ENCODE measurements at places on chromosomes 2 and 18.

DNA sequence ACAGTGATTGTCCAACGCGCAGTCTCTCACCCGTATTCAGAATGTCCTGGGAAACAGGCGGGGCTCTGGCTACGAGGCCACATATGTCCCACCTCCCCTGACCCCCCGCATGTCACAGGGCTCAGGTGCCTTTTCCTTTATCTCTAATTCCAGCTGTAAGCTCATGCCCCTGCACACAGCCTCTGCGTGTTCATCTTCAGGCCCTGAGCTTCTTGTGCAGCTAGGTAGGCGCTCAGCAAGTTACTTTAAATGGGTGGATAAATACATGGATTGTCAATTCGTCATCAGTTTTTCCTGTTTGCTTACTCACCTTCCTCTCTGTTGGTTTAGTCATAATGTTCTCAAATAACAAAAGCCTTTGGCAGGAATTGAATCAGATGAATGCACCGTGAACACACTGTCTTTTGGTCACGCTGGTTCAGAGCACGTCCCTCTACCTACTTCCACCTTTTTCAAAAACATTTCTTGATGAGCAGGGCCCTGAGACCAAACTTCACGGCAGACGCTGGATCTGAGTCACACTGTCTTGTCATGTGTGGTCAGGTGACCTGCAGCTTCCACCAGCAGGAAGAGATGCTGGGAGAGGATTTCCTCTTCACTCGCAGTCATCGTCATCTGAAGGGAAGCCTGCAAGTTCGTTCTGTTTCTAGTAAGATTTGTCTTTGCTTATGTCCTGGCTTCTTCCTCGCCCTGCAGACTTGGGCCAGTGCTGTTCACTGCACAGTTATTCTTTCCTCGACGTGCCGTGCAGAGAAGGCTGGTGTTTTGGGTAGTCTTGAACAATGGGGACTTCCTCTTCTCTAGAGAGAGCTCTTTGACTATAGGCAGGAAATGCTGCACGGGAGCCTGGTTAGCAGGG is 138.1 kb downstream of the PTGR3 start:
- H3K27ac ChIP-seq, result peak overlapping the region; percentile 41
- H3K4me3 ChIP-seq, result peak overlapping the region; percentile 46
- DNase-seq, result peak; percentile 89
- H3K36me3 ChIP-seq, result no peaks in the 10 kb centered on the region

DNA sequence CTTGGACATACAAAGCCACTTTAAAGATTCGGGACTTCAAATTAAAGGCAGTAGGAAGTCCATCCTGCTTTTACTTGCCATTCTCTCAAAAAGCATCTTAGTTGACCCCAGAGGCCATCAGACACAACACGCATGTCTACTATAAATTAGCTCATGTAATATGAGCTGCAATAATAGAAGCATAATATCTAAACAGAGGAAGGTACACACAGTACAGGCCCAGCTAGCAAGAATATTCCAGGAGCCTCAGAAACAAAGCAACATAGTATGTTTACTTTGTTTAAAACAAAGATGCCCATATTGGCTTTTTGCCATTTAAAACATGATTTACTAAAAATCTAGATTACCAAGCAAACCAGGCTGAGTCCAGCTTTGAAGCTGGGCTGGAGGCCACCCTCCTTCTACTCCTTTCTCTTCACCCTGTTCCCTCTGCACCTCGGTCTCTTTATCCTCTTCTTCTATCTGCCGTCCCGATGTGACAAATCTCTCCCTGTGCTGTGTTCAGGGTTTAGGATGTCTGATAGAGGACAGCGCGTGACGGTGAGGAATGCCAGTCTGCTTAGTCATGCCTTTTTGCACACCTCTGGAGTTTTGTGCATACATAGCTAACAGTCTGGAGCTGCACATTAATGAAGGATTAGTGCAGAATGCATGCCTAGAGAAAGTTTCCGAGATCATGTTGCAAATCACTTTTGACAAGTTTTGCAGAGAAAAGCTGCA is 28.2 kb downstream of the DTNA start:
- H3K4me1 ChIP-seq, result peaks cover 6% of the 10 kb centered on the region
- no peak overlapping the region for H3K4me3 ChIP-seq
- no peaks in the 10 kb centered on the region for H3K36me3 ChIP-seq
- H3K27ac ChIP-seq, result no peak overlapping the region
- no peaks in the 10 kb centered on the region for H3K27me3 ChIP-seq

GRCh38 chr2:19540739-19541525 is 182.5 kb upstream of the OSR1 start:
- H3K27ac ChIP-seq, result peak overlapping the region; percentile 59
- H3K36me3 ChIP-seq, result no peaks in the 10 kb centered on the region
- DNase-seq, result peak; percentile 95
- no peaks in the 10 kb centered on the region for H3K27me3 ChIP-seq

DNA sequence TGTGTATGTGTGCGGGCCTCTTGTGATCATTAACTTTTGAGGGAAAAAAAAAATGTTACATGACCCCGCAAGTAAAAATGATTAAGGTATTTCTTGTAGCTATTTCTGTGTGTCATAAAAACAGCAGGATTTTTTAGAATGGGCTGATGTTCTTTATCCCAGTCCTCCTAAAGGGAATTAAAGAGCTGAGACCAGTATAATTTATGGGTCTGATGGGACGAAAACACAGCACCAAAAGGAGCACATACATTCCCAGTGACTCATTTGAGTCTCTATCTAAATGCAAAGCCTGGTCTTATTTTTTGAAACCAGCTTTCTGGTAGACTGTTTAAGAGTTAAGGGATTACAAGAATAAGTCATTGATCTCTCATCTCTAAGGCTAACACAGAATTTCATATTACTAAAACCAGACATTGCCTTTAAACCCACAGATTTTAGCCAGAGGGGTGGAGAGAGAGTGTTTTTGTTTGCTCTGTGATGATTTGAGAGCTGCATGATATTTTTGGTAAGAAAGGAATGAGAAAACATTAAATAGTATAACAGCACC is 342.3 kb upstream of the EPHA4 start:
- H3K36me3 ChIP-seq, result no peaks in the 10 kb centered on the region
- H3K4me1 ChIP-seq, result no peaks in the 10 kb centered on the region
- no peak for DNase-seq
- no peak overlapping the region for H3K4me3 ChIP-seq
- no peak overlapping the region for H3K27ac ChIP-seq
- H3K27me3 ChIP-seq, result no peaks in the 10 kb centered on the region

DNA sequence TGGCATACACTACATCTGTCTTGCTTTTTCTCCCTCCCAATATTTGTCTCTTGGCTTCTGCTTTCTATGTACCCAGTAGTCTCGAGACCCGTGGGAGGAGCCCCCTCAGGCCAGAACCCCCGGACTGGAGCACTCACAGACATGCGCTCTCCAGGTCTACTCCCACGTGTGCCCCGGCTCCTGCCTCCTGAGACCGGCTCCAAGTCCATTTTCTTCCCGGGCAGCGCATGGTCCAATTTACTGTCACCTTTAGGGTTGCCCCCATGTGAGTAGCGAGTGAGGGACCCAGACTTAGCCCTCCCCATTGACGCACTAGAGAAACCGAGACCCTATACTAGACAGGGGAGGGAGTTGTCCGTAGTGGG is 11.8 kb upstream of the TEX51 start:
- H3K4me1 ChIP-seq, result no peaks in the 10 kb centered on the region
- H3K36me3 ChIP-seq, result no peaks in the 10 kb centered on the region
- no peak overlapping the region for H3K27ac ChIP-seq
- peaks cover 7% of the 10 kb centered on the region for H3K27me3 ChIP-seq
- DNase-seq, result no peak

GRCh38 chr18:36176711-36177110 is 10.6 kb upstream of the MOCOS start:
- no peak overlapping the region for H3K4me3 ChIP-seq
- peaks cover 33% of the 10 kb centered on the region for H3K36me3 ChIP-seq
- no peak overlapping the region for H3K27ac ChIP-seq
- H3K4me1 ChIP-seq, result peaks cover 6% of the 10 kb centered on the region
- DNase-seq, result peak; percentile 17

- no peaks in the 10 kb centered on the region for H3K27me3 ChIP-seq
- H3K4me3 ChIP-seq, result no peak overlapping the region
- no peak overlapping the region for H3K27ac ChIP-seq
- H3K4me1 ChIP-seq, result peaks cover 5% of the 10 kb centered on the region
- no peaks in the 10 kb centered on the region for H3K36me3 ChIP-seq
- peak; percentile 68 for DNase-seq
These were observed 355.9 kb downstream of the PIK3C3 start for GRCh38 chr18:42310956-42311355.

DNA sequence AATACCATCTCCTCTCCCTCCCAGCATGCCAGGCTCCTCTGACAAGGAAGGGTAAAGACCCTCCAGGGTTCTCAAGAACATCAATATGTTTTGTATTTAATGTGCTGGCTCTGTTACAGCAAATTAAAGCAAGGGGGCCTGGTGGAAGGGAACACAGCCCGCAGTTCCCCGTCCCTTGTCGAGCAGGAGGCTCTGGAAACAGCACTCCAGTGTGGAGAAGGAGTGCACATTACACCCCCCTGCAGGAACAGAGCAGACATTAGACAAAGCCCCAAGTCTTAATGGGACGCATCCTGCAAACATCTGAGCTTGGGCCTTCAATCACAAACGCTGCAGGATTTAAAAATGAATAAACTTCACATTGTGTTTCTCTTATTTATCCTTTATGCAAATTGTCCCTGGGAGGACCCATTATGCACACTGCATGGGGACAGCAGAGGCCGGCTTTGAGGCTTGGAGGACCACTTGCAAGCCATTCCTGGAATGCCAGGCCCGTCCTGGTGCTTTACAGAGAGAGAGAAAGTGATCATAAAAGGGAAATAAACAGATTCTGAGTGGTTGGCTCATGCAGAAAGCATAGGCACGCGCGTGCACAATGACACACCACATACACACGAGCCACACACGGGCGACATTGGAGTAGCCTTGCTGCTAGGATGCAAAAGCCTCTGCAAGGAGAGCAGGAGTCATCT is 328.7 kb downstream of the SMAD2 start:
- H3K27ac ChIP-seq, result no peak overlapping the region
- no peaks in the 10 kb centered on the region for H3K4me1 ChIP-seq
- no peak for DNase-seq

DNA sequence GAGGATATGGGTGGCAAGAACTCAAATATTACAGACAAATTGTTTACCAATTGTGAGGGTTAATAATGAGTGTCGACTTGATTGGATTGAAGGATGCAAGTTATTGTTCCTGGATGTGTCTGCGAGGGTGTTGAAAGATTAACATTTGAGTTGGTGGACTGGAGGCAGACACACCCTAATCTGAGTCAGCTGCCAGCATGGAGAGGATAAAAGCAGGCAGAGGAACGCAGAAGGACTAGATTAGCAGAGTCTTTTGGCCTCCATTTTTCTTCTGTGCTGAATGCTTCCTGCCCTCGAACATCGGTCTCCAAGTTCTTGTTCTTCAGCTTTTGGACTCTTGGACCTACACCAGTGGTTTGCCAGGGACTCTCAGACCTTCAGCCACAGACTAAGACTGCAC is 1503.7 kb downstream of the LRP1B start:
- no peaks in the 10 kb centered on the region for H3K27me3 ChIP-seq
- H3K36me3 ChIP-seq, result no peaks in the 10 kb centered on the region
- H3K4me3 ChIP-seq, result no peak overlapping the region

GRCh38 chr18:79930020-79930642 is 21.3 kb downstream of the SLC66A2 start:
- no peak overlapping the region for H3K4me3 ChIP-seq
- peaks cover 26% of the 10 kb centered on the region for H3K36me3 ChIP-seq
- DNase-seq, result no peak
- H3K4me1 ChIP-seq, result no peaks in the 10 kb centered on the region
- H3K27ac ChIP-seq, result no peak overlapping the region

- H3K27ac ChIP-seq, result no peak overlapping the region
- no peak for DNase-seq
- no peaks in the 10 kb centered on the region for H3K4me1 ChIP-seq
These were observed 74.0 kb upstream of the DSG1 start for GRCh38 chr18:31243740-31244512.

DNA sequence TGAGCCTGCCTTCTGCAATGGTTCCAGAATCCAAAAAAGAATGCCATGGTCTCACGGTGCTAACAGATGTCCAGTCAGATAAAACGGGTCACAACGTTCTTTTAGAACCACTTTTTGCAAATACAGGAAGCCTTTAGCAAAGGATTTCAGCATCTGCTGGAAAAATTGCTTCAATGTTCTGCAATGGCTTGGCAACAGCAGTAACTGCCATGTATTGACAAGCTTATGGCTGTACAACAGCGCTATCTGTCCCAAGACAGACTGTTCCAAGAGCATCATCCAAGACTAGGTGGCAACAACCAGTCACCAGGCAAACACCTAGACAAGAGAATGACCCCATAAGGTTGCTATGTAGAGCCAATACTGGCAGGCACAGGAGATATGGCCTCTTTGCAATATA is 37.6 kb upstream of the RIOK3 start:
- H3K36me3 ChIP-seq, result no peaks in the 10 kb centered on the region
- no peak for DNase-seq
- H3K4me1 ChIP-seq, result no peaks in the 10 kb centered on the region
- H3K4me3 ChIP-seq, result no peak overlapping the region
- no peak overlapping the region for H3K27ac ChIP-seq
- H3K27me3 ChIP-seq, result no peaks in the 10 kb centered on the region

- no peak overlapping the region for H3K27ac ChIP-seq
- no peaks in the 10 kb centered on the region for H3K27me3 ChIP-seq
- no peak overlapping the region for H3K4me3 ChIP-seq
- no peaks in the 10 kb centered on the region for H3K4me1 ChIP-seq
These were observed 5.3 kb upstream of the CEP68 start for GRCh38 chr2:65050931-65051330.

- peaks cover 22% of the 10 kb centered on the region for H3K36me3 ChIP-seq
- peak; percentile 23 for DNase-seq
- no peak overlapping the region for H3K27ac ChIP-seq
- peaks cover 26% of the 10 kb centered on the region for H3K4me1 ChIP-seq
- H3K27me3 ChIP-seq, result no peaks in the 10 kb centered on the region
These were observed 41.4 kb downstream of the THUMPD2 start for GRCh38 chr2:39737661-39738060.

- H3K4me3 ChIP-seq, result peak overlapping the region; percentile 27
- H3K27ac ChIP-seq, result peak overlapping the region; percentile 4
- peaks cover 52% of the 10 kb centered on the region for H3K4me1 ChIP-seq
- DNase-seq, result peak; percentile 49
- no peaks in the 10 kb centered on the region for H3K36me3 ChIP-seq
These were observed 274.3 kb upstream of the NRP2 start for GRCh38 chr2:205407984-205408383.

DNA sequence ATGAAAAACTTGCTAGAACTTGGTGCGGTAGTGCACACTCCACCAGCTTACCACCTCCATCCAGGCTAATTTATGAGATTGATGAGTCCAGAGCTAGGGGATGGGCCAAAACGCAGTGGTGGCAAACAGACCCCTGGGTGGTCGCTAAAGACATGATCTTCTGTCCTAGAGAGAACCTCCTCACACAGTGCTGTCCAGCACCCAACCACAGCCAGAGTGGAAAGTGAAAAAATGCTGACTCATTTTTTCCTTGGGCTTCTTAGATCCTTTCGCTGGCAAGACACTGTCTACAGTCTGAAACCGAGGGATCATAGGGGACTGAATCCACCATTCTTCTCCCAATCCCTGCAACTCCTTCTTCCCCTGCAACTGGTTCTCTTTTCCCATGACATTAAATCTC is 4.1 kb downstream of the ANTXR1 start:
- peak overlapping the region; percentile 61 for H3K27ac ChIP-seq
- H3K27me3 ChIP-seq, result no peaks in the 10 kb centered on the region
- peak; percentile 92 for DNase-seq
- no peaks in the 10 kb centered on the region for H3K36me3 ChIP-seq
- H3K4me3 ChIP-seq, result peak overlapping the region; percentile 91

GRCh38 chr18:62732617-62733016 is 17.3 kb downstream of the PHLPP1 start:
- H3K27ac ChIP-seq, result no peak overlapping the region
- no peak for DNase-seq
- no peaks in the 10 kb centered on the region for H3K27me3 ChIP-seq
- H3K4me1 ChIP-seq, result no peaks in the 10 kb centered on the region
- H3K36me3 ChIP-seq, result no peaks in the 10 kb centered on the region
